ENCODE measurements at places on chromosomes 7 and 10.

- DNase-seq: no peak
These were observed 80.4 kb upstream of the TCERG1L start for GRCh38 chr10:131391936-131392335.

GRCh38 chr7:134724606-134725005 is 54.8 kb upstream of the CALD1 start:
- peak; percentile 60 for DNase-seq

- DNase-seq: no peak
These were observed 9.8 kb upstream of the MAPK8 start for GRCh38 chr10:48296576-48297098.

DNA sequence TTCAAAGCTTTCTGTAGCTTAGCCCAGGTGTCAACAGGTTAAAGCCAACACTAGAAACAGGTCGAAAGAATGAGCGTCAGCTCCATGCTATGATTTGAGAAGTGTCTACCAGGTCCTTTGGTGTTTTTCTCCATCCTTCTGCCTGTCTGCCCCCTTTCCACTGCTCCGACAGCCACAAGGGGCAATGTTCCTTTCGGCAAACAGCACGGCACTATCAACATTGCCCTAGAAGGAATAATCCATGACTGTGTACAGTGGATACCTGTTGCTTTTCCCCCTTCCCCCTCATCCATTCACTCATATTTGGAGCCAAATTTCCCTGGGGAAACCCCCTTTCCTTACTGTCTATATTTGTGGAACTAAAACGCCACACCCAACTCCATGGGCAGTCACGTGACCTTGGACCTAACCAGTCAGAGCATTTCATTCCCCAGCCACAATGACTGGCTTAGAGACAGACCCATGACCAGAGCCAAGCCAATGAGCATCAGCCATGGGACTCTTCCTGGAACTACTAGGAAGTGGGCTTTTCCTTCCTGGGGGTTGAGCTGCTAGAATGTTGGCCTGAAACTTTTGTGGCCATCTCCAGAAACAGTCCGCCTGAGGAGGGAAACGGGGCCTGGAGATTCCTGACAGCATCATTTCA is 51.5 kb downstream of the AFAP1L2 start:
- DNase-seq: peak; percentile 21

- no peak for DNase-seq
These were observed 24.9 kb downstream of the INSIG1 start for GRCh38 chr7:155322530-155322929.

DNA sequence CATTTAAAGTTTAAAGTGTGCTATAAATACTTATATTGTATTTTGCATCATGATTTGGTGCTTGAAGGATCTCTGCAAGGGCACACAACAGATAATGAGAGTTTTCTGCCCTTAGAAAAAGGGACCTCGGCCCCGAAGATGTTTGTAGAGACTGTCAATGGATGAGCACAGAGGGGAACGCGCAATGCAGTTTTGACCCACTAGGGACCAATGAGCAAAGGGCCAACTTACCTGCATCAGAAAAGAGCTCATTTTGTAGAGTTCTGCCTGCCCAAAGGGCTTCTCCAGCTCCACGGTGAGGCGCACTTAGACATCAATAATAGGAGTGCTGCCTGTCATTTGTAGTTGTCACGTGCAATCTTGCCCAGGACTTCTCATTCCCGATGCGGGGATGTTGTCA is 91.1 kb downstream of the BUB3 start:
- DNase-seq: no peak

GRCh38 chr10:68897336-68897741 is 3.8 kb upstream of the DDX50 start:
- peak; percentile 65 for DNase-seq

- no peak for DNase-seq
These were observed 176.1 kb upstream of the KLF14 start for GRCh38 chr7:130909881-130910672.

GRCh38 chr10:77332256-77332655 is 305.4 kb downstream of the KCNMA1 start:
- no peak for DNase-seq

GRCh38 chr7:109696723-109697122 is 1127.0 kb downstream of the DNAJB9 start:
- DNase-seq: no peak

DNA sequence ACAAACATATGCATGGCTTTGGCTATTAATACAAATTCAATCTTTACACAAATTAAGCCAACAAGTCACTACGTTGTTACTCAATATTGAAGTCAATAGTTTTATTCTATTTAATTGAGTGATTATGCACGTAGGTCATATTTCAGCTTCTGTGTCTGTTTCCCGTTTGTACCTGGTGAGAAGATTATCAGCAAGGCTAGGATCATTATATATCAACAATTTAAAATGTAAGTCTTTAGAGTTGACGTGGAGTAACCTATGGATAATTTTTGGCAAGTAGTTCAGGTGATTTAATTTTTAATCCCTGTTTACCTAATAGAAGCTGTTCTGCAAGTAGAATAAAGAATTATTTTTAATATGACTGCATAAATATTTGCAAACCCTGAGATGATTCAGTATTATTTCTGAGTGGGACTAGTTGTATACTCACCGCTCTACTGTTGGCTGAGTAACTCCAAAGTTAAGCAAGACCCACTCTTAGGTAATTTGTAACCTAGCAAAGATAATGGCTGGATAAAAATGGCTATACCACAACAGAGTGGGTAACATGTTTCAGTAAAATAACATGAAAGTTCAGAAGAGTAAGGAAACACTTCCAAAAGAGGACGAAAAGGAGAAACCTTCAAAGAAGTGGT is 161.0 kb downstream of the HGF start:
- DNase-seq: no peak

All from GM12865 (cell line).